ENCODE measurements at places on chromosomes 16 and 17.
A peak's percentile ranks its signal among the peaks of the same experiment; 100 is the strongest.

DNA sequence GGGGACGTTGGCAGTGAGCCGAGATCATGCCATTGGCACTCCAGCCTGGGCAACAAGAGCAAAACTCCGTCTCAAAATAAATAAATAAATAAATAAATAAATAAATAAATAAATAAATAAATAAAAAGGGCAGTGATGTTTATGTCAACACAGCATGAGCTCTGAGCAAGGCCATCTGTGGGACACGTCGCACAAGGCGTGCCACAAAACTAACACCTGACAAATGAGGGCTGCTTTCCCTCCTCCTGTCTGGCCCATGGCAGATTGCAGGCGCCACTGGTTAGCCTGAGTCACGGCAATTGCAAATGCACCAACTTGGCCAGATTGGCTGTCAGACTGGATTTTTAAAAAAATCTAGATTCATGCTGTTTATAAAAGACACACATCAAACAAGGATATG, 25.9 kb upstream of the SPNS3 start:
- no peak for DNase-seq

DNA sequence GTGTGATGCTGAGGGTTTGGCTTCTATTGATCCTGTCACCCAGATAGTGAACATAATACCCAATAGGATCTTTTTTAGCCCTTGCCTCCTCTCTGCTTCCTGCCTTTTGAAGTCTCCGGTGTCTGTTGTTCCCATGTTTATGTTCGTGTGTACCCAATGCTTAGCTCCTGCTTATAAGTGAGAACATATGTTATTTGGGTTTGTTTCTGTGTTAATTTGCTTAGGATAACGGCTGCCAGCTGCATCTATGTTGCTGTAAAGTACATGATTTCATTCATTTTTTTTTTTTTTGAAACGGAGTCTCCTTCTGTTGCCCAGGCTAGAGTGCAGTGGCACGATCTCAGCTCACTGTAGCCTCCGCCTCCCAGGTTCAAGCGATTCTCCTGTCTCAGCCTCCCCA, 23.0 kb downstream of the DUS2 start:
- no peak for DNase-seq

- DNase-seq = peak; percentile 35
These were observed 20.9 kb upstream of the PYY start for GRCh38 chr17:43974382-43975266.

- DNase-seq = no peak
These were observed 195.8 kb upstream of the FOXF1 start for GRCh38 chr16:86314402-86315025.

DNA sequence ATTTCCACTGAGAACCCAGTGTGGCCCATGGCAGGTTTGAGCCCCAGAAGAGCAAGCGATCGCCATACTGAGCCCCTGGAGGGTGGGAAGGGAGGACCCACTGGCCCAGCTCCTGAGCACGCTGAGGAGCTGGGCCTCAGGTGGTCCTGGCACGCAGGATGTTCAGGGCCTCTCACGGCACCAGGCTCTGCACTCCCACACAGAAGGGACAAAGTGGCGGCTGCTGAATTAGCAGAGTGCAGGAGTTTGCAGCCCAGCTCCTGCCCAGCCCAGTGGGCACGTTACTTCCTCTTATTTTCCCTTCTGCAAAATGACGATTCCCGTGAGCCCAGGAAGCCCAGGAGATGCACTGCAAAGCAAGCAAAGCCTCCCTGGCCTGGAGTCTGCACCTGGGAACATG, 42.3 kb upstream of the MTSS2 start:
- no peak for DNase-seq

GRCh38 chr16:57403965-57404817, at the start of gene CCL17:
Gene CCL17, plus strand, starts transcription at chr16:57404767. Its CDS starts 9,166 bp downstream, at chr16:57413933.
- DNase-seq = no peak

DNA sequence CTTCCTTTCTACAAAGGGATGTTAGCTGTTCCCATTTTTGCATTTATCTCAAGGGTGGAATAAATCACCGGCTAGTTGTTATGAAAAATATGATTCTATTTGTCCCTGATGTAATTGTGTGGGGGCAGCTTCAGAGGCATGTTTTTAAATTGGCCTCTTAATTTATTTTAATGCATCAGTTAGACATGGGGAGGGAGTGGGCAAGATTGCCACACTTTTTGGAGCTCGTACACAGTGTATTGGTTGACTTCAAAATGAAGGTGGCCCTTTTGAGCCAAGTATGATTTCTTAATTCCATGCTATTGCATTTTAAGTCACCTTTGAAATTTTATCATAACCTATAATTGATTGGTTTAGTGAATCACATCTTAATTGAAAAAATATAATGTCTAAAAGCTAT, 223.7 kb downstream of the CDH11 start:
- no peak for DNase-seq

DNA sequence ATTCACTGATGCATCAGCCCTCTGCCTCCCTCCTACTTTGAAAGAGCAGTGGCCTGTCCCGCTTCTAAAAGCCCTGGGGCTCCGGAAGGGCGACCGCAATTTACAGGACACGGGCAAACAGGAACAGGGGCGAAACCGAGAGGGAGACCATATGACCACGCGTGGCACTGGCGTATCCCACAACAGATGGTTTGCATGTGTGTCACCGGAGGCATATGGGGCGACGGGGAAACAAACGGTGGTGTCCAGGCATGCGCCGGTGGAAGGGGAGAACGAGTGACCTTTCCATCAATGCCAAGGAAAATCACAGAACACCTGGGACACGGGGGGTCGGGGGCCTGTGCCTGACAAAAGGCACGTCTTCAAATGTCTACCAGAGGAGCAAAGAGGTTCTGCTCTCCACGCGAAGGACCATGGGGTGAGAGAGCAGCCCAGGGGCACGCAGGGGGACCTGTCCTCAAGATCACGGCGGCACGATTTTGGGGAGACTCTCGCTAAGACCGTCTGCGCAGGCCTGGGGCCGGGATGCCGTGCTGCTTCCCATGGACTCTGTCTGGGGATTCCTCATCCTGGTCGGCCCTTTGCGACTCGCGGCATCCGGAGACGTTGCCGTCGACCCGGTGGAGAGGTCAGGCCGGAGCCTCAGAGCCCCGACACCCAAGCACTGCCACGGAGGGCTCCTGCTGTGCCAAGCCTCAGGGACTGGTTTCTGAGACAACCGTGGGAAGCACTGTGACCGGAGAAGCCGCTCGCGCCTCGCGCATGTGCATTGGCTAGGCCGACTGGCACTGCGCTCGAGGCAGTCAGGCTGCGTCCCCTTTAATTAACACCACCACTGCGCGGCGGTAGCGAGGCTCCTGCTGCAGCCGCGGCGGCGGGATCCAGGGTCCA, 12.8 kb upstream of the KCNJ18 start:
- DNase-seq = no peak

DNA sequence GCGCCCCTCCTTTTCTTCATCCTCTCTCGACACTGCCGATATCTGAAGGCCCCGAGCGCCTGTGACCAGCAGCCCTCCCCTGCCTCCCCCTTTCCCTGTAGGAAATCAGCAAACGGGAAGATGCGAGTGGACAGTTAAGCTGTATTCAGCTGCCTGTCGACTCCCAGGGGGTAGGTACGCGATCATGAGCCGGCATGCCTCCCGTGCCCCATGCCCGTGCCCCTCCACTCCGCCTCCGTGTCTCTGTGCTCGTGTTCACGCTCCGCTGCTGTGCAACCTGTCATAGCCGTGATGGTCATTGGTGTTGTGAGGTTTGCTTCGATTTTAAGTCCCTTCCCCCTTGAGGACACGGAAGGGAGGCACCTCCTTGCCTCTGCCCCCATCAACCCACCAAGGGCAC, 34.4 kb downstream of the CACNA1G start:
- DNase-seq = no peak

- DNase-seq = peak; percentile 60
These were observed 3.8 kb downstream of the TBC1D16 start for GRCh38 chr17:80031691-80032430.

- DNase-seq = no peak
These were observed 35.8 kb downstream of the MRC2 start for GRCh38 chr17:62663304-62663703.

GRCh38 chr16:68369697-68370580, 59.1 kb downstream of the PRMT7 start:
- DNase-seq = no peak

DNA sequence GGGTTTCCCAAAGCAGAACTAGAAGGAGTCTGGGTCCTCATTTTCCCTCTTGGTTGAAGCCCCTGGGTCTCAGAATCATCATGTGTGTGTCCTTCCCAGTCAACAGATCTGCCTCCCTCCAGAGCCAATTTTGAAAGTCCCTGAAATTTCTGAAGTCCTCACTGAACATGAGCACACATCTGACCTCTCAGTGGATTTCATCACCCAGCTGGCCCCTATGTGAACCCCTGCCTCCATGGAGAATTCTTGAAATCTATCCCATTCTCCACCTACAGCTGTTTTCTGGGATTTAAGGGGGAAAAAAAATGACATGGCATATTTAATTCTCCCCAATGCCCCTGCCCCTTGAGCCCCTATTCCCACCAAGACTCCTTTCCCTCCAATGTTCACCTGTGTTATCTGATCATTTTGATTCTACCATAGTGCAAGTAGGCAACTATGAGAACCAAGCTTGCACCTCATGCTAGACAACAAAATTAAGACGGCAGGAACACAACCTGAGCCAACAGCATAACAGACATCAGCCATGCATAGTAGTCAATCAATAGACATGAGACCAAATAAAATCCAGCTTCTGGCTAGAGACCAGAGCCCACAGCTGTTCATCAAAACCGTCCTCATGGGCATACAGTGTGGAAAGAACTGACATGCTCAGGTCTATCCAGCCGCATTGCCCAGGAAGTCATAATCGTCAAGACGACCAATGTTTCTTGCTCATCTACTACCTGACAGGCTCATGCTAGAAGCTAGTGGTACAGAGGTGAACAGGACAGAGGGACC, 14.9 kb downstream of the SOX9 start:
- DNase-seq = no peak

DNA sequence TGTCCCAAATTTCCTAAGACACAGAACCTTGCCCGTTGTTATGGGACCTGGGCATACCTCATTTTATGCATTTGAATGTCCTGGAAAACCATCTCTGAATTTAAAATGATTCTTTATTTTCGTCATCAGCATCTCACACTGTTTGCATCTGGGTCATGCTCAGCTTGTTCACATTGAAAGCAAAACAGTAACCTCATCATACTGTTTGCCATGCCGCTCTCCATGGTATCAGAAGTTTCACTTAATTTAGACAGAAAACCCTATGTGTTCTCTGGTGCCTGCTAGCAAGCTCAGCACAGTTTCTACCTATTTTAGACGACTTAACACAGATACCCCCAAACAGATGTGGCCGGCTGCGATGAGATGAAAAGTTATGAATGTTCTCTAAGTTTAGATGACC, 292.1 kb downstream of the SNX29 start:
- DNase-seq = no peak

DNA sequence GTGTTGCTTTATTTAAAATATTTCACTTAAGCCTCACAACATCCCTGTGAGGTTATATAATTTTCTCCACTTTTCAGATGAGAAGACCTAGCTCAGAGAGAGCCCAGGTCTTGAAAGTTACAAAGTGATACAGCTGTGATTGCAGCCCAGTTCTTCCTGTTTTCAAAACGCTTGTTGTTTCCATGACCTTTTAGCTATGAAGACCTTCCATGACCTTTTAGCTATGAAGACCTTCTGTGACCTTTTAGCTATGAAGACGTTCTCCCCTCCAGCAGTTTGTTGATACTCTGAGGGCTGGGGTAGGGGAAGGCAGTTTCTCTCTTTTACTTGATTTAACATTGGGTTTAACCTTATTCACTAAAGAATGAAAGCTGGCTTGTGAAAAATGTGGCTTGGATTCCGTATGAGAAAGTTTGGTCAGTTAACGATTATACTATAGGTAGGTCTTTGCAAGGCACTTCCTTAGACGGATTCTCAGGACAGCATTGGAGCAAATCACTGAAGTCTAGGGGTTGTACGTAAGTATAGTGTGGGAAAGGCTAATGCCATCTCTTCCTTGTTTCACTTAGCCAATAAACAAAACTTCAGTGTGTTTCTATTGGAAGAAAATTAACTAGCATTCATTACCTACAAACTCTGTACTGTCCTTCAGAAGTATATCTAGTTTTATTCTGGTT, 20.7 kb downstream of the PHKB start:
- no peak for DNase-seq

DNA sequence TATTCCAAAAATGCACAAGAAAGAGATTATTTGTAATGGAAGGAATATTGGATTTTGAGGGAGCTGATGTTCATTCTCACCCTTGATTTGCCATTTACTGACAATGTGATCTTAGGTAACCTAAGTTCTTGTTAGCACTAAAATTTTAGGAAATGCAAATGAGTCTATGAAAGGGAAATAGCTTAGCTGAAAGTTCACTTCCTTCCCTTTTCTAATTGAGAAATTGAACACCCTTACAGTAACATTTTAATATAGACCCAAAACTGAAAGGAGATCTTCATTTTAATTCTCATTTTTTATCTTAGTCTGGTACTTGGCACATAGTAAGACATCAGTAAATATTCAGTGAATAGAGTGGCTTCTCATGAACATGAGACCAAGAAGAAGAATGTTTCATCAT, 10.9 kb upstream of the WSB1 start:
- no peak for DNase-seq

DNA sequence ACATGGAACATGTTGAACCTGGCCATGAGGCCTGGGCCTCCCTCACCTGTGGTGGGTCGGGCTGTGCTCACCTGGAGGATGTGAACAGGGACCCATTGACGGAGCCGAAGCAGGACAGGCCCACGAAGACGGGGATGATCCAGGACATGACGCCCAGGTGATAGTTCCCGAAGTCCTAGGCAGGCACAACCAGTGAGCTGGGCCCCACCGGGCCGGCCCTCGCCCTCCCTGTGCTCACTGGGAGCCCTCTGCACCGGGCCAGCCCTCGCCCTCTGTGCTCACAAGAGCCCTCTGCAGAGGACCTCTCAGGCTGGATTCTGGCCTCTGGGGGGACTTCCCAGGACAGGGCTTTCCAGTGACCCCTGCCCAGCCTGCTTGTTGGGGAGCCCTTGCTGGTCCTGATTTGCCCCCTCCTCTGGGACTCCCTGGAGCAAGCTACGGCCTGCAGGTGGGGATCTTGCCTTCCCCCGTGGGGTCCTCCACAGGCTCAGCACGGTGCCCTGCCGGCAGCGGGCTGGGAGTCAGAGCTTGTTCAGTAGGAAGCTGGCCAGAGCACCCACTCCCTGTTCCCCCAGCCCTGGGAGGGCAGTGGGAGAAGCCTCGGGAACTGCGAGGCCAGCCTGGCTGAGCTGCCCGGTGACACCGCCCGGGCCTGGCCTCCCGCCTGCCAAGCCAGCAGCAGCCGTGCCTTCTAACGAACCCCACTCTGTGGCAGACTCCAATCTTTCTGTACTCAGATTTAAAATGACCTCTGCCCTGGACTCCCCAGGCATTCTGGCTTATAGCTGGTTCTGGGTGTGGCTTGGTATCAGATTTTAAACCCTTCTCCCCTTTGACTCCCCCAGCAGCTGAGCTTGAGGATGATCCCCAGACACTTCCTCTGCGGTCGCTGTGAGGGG, 30.4 kb downstream of the SLC7A5 start:
- DNase-seq = no peak

- DNase-seq = peak; percentile 87
These were observed 248.3 kb upstream of the CIBAR2 start for GRCh38 chr16:85360323-85361277.

DNA sequence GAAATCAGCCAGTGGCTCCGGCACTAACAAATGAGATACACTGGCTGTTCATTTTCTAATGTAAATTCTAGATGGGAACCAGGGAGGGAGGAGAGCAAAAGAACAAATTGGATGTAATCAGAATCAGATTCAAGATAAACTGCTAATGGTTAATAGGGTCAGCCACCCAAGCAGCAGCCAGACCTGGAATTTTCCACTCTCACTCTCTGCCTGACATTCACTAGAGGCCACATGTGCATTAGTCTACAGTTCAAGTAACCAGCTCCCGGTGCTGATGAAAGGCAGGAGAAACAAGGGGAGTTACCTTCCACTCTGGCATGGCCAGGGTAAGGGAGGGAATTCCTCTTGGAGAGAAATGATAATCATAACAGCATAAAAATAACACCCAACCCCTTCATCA, 597.7 kb downstream of the TOX3 start:
- no peak for DNase-seq

Measured in WERI-Rb-1 (cell line).